ENCODE measurements at places on chromosomes 13 and 19.
A peak's percentile ranks its signal among the peaks of the same experiment; 100 is the strongest.

DNA sequence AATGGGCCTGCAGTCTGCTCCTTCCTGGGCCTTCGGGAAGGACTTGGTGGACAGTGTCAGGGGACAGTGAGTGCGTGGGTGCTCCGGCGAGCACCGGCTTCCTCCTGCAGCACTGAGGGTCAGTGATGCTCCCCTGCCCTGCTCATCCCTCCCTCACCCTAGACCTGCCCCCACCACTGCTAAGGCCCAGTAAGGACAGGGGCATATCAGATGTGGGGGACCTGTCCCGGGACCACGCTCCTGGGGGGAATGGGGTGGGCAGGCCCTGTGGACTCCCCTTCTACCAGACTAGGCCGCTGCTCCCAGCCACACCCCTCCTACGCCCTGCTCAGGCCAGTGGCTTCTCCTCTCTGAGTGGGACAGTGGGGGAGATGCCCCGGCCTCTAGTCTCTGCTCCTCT is 3.2 kb downstream of the MICOS13 start:
- no peak for DNase-seq

- DNase-seq = peak; percentile 8
Measured at GRCh38 chr19:35776102-35776788, 881 bp downstream of the ARHGAP33 start.

DNA sequence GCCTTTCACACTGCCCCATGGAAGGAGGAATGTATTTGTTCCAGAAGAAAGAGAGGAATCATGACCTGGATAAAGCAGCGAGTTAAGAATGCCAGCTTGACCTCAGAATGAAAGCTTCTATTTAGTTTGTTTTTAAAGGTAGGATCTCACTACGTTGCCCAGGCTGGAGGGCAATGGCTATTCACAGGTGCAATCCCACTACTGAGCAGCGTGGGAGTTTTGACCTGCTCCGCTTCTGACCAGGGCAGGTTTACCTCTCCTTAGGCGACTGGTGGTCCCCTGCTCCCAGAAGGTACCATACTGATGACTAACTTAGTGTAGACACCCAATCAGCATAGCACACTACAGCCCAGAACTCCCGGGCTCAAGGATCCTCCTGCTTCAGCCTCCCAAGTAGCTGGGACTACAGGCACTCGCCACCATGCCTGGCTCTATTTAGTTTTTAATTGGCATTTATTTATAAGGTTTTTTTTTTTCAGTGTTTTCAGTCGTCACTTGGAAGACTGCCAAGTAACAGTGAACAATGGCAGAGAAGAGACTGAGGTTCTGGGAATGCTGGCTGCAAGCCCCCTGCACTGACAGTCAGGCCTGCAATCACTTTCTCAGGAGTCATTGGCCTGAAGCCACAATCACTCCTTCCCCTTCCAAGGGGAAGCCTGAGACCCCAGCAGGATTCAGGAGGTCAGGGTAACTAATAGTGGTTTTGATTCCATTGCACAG is 73.1 kb downstream of the EPS15L1 start:
- DNase-seq = no peak

- no peak for DNase-seq
Measured at GRCh38 chr13:80164462-80164861, 176.5 kb downstream of the SPRY2 start.

DNA sequence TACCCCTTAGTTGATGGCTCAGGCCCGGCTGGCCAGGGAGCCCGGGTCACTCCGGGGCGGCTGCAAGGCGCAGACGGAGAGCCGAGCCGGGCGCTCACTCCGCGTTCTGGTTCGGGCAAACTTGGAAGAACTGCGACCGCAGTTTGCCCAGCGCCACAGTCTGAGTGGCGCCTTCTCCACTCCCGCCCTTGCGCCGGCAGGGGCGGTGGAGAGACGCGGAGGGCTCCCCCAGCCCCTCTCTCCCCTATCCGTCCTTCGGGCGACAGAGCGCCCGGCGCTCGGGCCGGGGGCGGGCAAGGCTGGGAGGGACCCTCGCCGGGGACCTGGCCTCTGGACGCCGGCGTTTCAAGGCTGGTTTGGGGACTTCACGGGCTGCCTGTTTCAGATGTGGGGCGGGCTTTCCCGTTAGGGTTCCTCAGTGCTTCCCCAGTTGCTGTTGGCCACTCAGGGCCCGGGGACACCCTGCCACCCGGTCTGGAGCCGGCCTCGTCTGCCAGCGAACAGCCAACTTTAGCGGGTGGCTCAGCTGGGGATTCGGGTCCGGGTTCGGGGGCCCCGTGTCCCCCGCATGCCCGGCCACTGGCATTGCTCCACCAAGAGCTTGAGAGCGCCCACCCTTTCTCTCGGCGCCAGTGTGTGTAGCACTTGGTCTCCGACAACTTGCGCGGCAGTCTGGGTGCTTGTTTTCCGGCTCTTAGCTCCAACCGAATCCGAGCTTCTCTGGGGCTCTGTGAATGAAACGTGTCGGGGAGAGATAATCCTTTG is 1.5 kb downstream of the GPC6 start:
- DNase-seq = no peak
